ENCODE measurements at places on chromosomes 7 and 10.
A peak's percentile ranks its signal among the peaks of the same experiment; 100 is the strongest.

GRCh38 chr10:74921744-74922143, 95.3 kb downstream of the KAT6B start:
- DNase-seq = no peak

DNA sequence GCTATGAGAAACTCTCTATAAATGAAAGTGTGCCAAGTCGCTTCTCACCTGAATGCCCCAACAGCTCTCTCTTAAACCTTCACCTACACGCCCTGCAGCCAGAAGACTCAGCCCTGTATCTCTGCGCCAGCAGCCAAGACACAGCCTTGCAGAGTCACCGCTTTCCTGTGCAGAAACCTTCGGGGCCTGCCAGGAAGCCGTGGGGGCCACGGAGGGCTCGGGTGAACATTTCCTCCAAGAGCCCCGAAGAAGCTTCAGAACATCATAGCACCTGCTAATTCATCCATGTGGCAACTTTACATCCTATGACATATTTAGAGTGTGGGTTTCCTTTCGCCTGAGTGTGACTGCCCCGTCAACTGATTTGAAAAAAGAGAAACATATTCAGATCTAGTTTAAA, 55.7 kb upstream of the PRSS58 start:
- DNase-seq = no peak

GRCh38 chr10:75099952-75100763, 11.3 kb upstream of the SAMD8 start:
- peak; percentile 85 for DNase-seq

DNA sequence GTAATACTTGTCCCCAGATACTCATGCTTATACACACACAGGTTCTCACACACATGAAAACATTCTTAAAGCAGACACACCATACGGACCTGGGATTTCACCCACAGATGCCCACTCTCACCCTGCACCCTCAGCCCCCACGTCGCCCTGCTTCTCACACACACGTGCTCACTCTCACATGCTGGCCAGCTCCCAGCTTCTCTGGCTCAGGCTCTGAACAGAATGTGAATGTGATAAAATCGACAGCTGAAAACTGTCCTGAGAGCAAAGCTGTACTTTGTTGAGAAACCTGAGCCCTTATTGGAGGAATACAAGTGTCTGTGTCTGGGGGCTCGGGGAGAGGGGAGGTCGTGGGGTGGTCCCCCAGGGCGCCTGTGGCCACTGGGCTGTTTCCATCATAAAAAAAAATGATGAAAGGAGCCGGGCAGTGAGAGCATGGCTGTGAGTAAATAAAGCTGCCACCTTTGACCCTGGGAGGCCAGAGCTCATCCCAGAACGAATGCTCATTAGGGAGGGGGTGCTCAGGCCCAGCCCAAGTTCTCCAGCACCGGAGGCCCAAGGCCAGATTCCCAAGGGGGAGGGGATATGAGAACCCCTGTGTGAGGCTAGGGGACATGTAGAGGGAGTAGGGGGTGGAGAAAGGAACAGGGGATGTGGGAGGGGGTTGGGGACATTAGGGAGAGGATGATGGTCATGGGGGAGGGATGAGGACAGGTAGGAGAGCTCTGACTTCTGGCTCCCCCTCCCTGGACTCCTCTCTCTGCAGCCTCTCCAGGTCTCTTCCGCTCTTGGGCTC, 18.1 kb upstream of the TLX1 start:
- DNase-seq = no peak

GRCh38 chr7:85230623-85231022, 43.8 kb upstream of the SEMA3D start:
- DNase-seq = no peak

GRCh38 chr7:37918526-37918925, 1.9 kb upstream of the SFRP4 start:
- no peak for DNase-seq
